Stimulated activated CD4-positive, alpha-beta T cell treated with anti-CD3 and anti-CD28 coated beads, Interleukin-2, amount 100 ng/mL, for 24 hours (primary cell): ENCODE measurements at places on chromosomes 11 and 22.

GRCh38 chr11:63551091-63551888, 11.9 kb downstream of the PLAAT2 start:
- no peak for DNase-seq

DNA sequence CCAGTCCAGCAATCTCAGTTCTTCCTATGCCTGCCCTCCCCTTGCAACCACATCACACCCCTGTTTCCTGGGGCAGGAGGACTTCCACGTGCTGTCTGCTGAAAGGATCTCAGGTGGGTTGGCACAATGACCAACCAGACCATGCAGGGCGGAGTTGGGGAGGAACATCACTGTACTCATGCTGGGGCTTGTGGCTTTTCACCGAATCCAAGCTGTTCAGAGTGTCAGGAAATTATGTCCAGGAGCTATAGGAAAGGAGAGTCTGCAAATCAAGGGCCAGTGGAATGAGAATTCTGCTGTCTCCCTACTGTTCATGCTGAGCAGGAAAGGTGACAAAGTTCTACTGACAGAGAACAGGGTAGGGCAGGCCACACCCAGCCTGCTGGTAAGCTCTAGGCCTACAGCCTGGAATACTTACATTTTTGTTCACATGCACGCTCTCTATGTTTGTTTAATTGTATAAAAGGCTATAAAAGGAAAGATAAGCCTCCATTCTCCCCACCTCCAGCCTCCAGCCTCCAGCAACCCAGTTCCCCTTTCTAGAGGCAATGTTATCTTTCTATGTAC, 1.7 kb upstream of the PLAAT2 start:
- no peak for DNase-seq

DNA sequence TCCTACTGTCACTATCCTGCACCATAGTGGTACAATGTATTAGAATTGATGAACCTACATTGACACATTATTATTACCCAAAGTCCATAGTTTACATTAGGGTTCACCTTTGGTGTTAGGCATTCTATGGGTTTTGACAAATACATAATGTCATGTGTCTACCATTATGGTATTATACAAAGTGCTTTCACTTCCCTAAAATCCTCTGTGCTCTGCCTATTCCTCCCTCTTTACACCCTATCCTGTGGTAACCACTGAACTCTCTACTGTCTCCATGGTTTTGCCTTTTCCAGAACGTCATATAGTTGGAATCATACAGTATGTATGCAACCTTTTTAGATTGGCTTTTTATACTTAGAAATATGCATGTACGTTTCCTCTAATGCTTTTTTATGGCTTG, 51.5 kb downstream of the CCDC15 start:
- DNase-seq = no peak

DNA sequence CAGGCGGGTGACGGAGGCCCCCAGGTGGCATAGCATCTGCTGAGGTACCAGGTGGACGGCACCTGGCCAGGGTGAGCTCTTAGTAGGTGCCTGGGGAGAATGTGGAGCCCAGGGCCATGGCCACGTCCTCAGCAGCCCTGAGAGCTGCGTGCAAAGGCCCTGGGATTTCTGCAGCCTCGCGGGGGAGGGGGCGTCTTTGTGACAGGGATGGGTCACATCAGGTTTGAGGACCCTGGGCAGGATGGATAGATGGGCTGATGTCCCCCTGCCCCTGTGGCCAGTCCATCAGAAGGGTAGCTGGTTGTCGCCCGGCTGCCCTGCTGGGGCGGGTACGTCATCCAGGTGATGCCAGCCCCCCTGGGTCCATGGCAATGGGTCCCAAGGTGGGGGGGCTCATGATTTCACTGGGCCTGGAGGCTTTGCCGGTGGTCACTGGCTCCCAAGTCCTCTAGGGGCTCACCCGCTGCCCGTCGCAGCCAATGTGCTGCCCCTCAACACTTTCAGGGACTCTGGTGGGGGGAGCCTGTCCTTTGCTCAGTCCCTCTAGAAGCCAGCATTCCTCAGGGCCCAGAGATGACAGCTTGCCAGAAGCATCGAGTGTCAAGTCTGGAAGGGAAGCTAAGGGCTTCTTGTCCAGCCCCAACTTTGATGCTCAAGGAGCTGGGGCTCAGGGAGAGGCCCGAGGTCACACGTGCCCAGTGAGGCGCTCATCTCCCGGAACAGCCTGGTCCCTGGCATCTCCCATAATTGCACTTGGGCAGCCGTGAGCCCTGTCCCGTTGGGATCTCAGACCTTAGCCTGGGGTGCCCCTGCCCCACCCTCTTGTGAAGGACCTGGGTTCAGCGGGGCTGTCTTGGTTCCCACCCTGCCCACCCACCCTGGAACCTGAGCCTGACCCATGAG, 777 bp downstream of the TBX10 start:
- no peak for DNase-seq

DNA sequence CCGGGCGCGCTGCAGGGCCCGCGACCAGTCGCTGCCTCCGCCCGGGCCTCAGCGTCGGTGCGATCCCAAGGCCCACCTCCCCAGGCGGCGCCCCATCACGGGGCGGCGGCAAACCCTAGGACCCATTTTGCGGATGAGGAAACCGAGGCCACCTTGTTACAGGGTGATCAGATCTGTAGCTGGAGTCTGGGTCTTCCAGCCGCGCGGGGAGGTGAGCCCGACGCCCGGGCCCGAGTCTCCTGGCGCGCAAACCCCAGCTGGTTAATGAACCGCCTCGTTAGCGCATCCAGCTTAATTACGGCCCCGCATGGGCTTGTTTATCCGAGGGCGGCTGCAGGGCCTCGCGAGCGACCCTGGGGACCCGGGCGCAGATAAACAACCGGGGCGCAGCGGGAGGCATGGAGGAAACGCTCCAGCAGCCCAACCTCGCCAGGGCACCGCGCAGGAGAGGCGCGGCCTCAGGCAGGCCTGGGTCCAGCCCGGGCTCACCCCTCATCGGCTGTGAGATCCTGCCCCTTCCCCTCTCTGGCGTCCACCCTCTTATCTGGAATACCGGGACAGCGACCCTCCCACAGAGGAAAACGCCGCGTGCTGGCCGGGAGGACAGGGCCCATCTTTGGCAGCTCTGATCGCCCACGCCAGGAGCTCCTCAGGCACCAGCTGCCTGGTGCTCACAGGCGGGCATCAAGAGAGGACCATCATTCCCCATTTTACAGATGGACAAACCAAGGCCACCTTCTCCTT, 14.7 kb downstream of the OTUB1 start:
- DNase-seq = no peak

GRCh38 chr11:90774727-90775566, 552.1 kb upstream of the CHORDC1 start:
- no peak for DNase-seq

DNA sequence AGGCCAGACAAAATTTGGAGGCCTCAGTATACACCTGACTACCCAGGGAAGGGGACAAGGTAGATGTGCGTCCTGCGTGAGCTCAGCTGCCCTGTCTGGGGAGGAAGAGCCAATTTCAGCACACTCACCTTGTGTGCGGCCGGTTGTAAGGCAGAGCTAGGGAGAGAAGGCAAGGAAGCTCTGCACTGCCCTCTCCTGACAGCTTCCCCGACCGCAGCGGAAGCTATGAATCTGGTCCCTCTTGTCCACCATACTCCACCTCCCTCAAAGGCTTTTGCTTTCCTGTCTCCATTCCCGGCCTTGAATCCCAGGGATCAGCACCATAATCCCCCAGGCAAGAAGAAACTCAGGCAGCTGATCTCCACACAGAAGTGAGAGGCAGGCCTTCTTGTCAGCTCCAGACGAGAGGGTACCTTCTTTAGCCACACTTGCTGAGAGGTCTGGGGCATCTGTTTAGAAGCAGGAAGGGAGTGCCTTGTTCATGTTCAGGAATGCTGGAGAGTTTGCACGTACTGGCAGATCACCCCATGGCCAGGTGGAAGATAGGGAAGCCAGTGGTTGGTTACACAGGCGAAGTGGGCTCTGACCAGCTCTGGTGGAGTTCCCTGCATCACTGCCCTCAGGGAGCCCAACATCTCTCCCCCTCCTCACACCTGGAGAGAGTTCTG, 62.5 kb downstream of the FEZ1 start:
- DNase-seq = no peak

GRCh38 chr11:30423886-30424285, 101.0 kb downstream of the ARL14EP start:
- DNase-seq = no peak

DNA sequence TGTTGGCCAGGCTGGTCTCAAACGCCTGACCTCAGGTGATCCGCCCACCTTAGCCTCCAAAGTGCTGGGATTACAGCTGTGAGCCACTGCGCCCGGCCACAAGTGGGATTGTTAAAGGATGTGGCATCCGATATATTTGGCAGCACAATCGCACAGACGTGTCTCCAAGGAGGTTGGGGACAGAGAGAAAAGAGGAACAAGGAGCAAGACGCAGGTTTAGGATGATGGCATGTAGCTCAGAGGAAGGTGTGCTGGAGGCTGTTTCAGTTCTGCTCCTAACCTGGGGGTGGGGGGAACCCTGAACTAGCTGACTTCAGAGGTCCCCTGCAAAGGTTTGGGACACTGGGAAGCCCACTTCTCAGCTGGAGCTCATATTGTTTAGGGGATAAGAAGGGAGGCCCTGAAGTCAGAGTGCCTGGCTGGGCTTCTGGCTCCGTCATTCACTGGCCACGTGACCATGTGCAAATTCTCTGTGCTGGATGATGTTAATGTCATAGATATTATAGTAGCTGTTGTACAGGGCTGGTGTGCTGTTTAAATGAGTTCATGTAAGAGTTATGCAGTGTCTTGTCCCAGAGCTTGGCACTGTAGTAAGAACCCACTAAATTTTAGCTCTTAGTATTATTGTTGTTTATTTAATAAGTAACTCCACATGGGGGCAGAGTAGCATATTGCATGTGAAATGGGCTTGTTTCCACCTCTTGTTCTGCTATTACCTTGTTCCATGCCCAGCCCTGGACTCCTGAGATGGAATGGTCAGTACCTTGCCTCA, 129.7 kb downstream of the ST3GAL4 start:
- DNase-seq = no peak

- DNase-seq = no peak
These were observed 9.4 kb downstream of the BCL2L13 start for GRCh38 chr22:17647991-17648390.

- DNase-seq = no peak
These were observed 7.8 kb upstream of the POLR3H start for GRCh38 chr22:41551877-41552582.

- DNase-seq = no peak
These were observed 60.4 kb upstream of the THY1 start for GRCh38 chr11:119483341-119483880.

DNA sequence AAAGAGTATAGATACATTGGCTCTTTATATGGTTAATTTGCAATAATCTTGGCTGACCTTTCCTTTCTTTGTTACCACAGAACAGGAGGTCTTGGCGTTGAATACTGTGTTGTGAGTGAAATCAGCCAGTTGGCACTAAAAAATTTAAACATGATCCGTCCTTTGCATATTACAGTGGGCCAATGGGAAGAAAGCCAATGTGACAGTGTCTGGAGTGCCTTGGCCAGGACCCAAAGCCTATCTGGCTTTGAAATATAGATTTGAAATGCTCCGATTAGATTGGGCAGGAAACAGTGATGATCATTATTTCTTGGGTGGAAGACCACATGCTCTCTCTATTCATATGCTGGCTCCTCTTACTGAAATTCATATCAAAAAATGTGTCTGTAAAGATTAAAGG, 339.6 kb upstream of the ANO3 start:
- DNase-seq = no peak
